ENCODE measurements at places on chromosomes 5 and 9.

DNA sequence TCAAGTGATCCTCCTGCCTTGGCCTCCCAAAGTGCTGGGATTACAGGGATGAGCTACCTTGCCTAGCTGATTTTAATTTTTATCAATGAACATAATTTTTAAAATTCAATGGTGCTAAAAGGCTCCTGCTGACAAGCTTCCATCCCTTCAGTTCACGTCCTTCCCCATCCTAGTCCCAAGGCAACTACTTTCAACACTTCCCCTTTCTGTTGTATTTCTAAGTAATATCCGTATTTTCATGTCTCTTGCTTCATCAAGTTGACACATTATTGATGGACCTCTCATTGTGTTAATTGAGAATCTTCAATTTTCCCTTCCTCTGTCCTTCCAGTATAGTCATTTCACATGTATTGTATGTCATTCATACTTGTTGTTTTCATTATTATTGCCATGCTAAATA, 93.8 kb upstream of the RASGRF2 start:
- no peak for DNase-seq

- DNase-seq: no peak
Measured at GRCh38 chr5:72606525-72606924, 99.3 kb upstream of the ZNF366 start.

GRCh38 chr9:32703635-32704034, 68.2 kb upstream of the TAF1L start:
- no peak for DNase-seq

DNA sequence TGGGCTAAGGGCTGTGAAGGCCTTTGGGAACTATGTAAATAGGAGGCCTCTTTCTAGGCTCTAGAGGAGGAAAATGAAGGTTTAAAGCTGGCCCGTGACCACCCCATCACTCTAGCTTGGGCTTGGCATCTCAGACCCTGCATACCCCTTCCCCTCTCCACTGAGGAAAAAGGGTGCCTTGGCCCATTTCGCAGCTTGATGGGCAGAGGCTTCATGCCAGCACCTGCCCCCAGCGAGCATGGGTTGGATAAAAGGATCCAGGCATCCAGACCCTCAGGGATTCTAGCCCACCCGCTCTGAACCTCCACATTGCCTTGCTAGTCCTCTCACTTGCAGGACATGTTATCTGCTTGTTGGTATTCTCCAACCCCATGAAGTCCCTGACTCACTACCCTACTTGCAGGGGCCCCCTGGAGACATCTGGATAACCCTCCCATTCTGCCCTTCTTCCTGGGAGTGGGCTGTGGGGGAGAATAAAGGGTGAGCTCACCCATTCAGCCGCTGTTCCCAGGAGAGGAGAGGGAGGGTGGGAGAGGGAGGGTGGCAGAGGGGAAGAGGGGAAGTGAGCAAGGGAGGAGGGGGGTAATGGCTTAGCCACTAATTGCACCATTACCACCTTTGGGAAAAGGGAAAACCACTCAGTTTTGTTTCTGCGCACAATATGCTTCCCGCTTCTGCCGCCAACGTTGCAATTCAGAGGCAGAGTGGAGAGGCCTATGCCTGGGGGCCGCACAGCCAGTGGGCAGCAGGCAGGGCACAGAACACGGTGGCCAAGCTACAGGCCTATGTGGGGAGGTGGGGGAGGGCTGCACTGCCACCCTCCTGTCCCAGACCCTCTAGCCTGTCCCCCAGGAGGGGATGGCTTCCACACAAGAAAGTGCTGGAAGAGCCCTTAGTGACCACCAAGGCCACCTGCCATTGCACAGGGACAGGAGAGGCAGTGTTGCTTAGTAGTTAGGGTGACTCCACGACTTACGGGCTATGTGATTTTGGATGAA, 2.1 kb upstream of the CAMK2A start:
- DNase-seq: no peak

DNA sequence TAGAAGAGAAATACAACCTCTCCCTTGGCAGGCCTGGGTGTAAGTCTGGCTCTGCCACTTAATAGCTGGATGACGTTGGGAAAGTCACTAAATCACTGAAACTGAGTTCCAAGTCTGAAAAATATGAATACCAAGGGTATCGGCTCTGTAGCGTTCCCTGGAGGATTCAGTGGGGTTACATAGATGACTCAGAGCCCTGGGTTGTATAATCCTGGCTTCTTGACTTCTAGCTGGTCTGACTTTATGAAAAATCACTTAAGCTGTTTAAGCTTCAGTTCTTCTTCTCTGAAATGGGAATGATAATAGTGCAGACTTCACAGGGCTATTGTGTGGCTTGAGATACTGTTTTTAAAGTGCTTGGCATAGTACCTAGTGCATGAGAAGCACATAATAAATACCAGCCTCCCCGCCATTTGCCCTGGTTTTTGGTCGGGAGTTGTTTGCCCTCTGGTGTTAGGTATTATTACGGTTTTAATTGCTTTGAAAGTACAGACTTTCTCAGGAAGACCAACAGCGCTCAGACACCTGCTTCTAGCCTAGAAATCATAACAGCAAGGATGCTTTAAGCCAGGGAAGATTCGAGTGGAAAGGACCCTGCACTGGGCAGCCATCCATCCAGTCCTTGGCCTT, 43.0 kb downstream of the CYFIP2 start:
- DNase-seq: no peak

- DNase-seq: no peak
Measured at GRCh38 chr5:33417632-33418031, 23.1 kb upstream of the TARS1 start.

DNA sequence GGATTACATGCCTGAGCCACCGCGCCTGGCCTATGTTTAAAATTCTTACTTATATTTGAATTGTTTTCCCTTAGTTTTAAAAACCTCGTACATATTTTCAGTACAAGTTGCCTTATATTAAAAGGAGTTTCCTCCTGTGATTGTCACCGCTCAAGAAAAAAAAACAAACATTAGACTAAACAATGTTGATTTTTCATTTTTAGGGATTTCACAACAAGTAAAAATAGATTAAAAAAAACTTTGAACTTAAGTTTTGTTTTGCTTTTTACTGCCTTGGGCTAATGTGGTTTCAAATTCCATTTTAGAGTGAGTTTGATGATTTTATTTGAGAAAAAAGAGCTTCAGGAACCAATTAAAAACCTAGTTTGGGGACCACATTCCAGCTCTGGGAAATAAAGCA, 1196.6 kb upstream of the CDH18 start:
- DNase-seq: no peak

DNA sequence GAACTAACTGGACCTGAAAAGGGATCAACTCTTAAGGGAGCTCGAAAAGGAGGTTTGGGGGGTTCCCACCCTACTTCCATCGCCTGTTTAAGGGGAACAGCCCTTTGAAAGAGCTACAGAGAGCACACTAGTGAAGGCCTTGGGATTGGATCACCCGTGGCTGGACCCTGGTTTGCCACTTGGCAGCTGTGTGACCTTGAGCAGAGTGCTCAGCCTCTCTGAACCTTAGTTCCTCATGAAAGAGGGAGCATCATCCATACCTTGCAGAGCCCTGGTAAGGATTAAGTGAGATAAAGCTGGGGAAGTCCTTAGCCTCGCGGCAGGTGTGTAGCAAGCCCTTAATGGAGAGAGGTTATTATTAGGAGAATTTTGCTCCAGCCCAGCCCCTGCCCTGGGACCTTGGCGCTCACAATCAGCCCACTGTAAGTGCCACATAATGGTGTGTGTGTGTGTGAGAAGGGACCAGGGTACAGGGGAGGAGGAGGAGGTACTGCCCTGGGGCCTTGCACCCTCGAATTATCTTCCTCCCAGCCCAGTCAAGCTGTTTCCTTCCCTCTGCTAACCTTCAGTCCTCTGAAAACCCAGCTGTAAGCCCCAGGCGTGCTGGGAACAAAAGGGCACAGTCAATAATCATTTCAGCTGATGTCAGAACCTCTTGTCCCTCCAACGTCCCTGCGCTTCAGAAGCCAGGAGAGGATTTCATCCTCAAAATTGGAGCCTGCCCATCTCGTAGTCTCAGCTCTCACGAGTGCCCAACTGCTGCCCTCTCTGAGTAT, 42.9 kb downstream of the FOXI1 start:
- DNase-seq: peak; percentile 57

All from type B pancreatic cell (in vitro differentiated cells).